Right atrium auricular region (tissue), 2 donors: ENCODE measurements at places on chromosomes 13 and 19.

- DNase-seq: no peak
- no peaks in the 10 kb centered on the region for H3K27me3 ChIP-seq
- H3K4me1 ChIP-seq: no peaks in the 10 kb centered on the region
- H3K4me3 ChIP-seq: no peak overlapping the region
These were observed 145.5 kb downstream of the FOXO1 start for GRCh38 chr13:40520916-40521315.

DNA sequence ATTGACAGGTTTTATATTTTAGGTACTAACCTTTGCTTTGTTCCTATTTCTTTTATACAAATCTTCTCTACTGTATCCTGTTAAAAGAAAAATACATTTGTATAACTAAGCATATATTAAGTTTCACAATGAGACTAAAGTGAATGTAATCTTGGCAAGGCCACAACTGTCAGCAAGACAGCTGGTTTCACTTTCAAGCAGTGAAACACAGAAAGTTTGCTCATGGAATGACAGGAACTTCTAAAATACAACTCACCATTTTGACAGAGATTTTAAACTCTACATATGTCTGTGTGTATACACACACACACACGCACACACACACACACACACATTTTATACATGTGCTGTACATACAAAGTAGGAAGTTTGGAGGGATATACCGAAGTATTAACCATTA, 53.3 kb downstream of the PARP4 start:
- H3K4me3 ChIP-seq: no peak overlapping the region
- no peak for DNase-seq
- no peaks in the 10 kb centered on the region for H3K27me3 ChIP-seq
- H3K36me3 ChIP-seq: peaks cover 27% of the 10 kb centered on the region
- H3K4me1 ChIP-seq: peaks cover 6% of the 10 kb centered on the region

DNA sequence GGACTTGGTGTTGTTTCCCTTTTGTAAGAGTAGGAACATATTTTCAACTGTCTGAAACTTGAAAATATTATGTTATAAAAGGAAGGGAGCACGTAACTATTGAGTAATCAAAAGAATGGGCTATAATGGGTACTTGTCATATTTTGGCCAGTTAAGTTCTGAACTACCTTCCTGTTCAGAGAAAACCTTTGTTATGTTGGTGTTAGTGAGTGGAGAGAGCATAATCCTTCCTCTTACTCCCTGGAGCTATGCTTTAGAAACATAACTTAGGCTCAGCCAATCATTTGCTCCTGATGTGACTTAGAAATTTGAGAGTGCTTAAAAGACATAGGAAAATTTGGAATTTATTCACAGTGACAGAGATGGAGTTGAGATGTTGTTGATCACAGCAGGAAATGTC, 482.5 kb upstream of the SPRY2 start:
- no peak for DNase-seq
- peak overlapping the region; percentile 7 for H3K27ac ChIP-seq
- no peaks in the 10 kb centered on the region for H3K4me1 ChIP-seq
- no peaks in the 10 kb centered on the region for H3K27me3 ChIP-seq
- no peaks in the 10 kb centered on the region for H3K36me3 ChIP-seq

DNA sequence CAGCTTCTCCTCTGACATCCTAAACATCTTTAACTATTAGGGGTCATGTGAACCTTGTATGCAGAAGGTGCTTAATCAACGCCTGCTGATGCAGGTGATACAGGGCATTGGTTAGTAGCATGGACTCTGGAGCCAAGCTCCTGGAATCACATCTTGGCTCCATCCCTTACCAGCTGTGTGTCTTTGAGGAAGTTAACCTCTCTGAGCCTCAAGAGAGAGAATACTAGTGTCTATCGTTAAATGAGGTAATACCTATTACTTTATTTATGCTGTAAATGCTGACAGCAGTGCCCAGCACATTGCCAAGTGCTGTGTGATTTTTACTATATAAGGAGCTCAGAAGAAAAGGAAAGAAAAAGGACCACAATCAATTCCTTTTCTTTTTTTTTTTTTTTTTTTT, 11.2 kb upstream of the SELENOW start:
- no peak overlapping the region for H3K27ac ChIP-seq
- DNase-seq: no peak
- no peaks in the 10 kb centered on the region for H3K36me3 ChIP-seq
- H3K4me1 ChIP-seq: no peaks in the 10 kb centered on the region
- no peaks in the 10 kb centered on the region for H3K27me3 ChIP-seq

DNA sequence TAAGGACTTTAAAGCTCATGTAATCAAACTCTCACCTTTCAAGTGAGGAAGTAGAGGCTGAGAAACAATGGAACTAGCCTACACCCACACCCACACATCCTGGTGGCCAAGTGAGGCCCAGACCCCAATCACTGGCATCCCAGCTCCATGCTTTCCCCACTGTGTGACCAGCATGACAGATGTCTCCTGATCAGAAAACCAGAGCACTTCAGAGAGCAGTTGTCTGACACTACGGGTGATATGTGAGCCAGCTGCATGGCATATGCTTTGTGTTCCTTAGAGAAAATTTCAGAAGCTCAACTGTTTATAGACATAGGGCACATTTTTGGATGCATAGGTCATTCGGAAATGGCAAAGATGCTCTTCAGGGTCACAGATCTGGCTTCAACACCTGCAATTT, 315.2 kb downstream of the NDFIP2 start:
- H3K4me3 ChIP-seq: no peak overlapping the region
- no peak overlapping the region for H3K27ac ChIP-seq
- no peaks in the 10 kb centered on the region for H3K27me3 ChIP-seq

GRCh38 chr13:31853643-31854326, 114.5 kb downstream of the RXFP2 start:
- peaks cover 14% of the 10 kb centered on the region for H3K4me1 ChIP-seq
- H3K27ac ChIP-seq: no peak overlapping the region
- no peak for DNase-seq
- H3K4me3 ChIP-seq: no peak overlapping the region
- no peaks in the 10 kb centered on the region for H3K36me3 ChIP-seq

DNA sequence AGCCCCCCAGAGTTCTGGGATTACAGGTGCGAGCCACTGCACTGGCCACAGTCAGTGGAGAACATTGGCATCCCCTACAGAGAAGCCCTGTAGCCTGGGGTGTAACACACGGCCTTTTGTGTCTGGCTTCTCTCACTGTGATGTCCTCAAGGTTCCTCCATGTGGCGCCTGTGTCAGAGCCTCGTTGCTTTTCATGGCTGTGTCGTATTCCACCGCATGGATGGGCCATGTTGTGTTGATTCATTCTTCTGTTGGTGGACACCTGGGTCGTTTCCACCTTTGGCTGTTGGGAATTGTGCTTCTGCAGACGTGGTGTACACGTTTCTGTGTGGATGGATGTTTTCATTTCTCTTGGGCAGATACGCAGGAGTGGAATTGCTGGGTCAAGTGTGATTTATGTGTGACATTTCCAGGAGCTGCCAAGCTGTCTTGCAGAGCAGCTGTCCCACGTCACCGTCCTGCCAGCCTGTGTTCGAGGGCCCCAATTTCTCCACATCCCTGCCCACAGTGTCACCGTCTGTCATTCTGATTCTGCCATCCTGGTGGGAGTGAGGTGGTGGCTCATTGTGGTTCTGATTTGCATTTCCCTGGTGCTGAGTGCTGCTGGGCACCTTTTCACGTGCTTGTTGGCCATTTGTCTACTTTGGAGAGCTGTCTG, 59.4 kb downstream of the KDM4B start:
- peaks cover 53% of the 10 kb centered on the region for H3K4me1 ChIP-seq
- DNase-seq: no peak
- no peaks in the 10 kb centered on the region for H3K27me3 ChIP-seq
- H3K4me3 ChIP-seq: no peak overlapping the region
- H3K36me3 ChIP-seq: peaks cover 7% of the 10 kb centered on the region

GRCh38 chr19:41261474-41262190, 2.5 kb upstream of the HNRNPUL1 start:
- peaks cover 33% of the 10 kb centered on the region for H3K36me3 ChIP-seq
- DNase-seq: no peak
- H3K4me1 ChIP-seq: peaks cover 23% of the 10 kb centered on the region
- H3K4me3 ChIP-seq: peak overlapping the region; percentile 20

- H3K36me3 ChIP-seq: no peaks in the 10 kb centered on the region
- no peak overlapping the region for H3K4me3 ChIP-seq
- no peak for DNase-seq
- H3K27me3 ChIP-seq: no peaks in the 10 kb centered on the region
- no peak overlapping the region for H3K27ac ChIP-seq
- no peaks in the 10 kb centered on the region for H3K4me1 ChIP-seq
These were observed 91.7 kb downstream of the HSPH1 start for GRCh38 chr13:31069808-31070534.

- no peak overlapping the region for H3K27ac ChIP-seq
- no peaks in the 10 kb centered on the region for H3K4me1 ChIP-seq
- H3K27me3 ChIP-seq: no peaks in the 10 kb centered on the region
- H3K36me3 ChIP-seq: no peaks in the 10 kb centered on the region
- no peak overlapping the region for H3K4me3 ChIP-seq
These were observed 168.8 kb upstream of the ZNF507 start for GRCh38 chr19:32176591-32176990.

- no peaks in the 10 kb centered on the region for H3K27me3 ChIP-seq
- peaks cover 5% of the 10 kb centered on the region for H3K4me1 ChIP-seq
- H3K27ac ChIP-seq: no peak overlapping the region
- H3K36me3 ChIP-seq: no peaks in the 10 kb centered on the region
- H3K4me3 ChIP-seq: no peak overlapping the region
- DNase-seq: no peak
These were observed 16.9 kb upstream of the GPR18 start for GRCh38 chr13:99275093-99275469.

DNA sequence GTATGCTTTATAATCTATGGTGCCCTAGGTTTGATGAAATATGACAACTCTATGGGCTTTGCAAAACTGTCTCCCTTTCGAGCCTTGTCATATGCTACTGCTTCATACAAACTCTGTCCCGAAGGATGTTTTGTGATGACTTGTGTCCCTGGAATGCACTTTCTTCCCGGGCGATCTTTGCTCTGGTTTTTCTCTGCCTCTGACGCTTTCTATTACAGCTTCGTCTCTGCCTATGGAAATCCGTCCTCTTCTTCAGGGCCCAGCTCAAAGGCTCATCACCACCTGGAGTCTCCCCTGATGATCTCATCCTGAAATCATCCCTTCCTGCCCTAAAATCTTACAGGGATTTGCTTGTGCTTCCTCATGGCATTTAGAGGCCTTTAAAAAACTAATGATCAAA, 191.5 kb upstream of the KL start:
- no peaks in the 10 kb centered on the region for H3K27me3 ChIP-seq
- H3K36me3 ChIP-seq: no peaks in the 10 kb centered on the region
- H3K4me1 ChIP-seq: no peaks in the 10 kb centered on the region
- H3K27ac ChIP-seq: no peak overlapping the region
- no peak for DNase-seq

DNA sequence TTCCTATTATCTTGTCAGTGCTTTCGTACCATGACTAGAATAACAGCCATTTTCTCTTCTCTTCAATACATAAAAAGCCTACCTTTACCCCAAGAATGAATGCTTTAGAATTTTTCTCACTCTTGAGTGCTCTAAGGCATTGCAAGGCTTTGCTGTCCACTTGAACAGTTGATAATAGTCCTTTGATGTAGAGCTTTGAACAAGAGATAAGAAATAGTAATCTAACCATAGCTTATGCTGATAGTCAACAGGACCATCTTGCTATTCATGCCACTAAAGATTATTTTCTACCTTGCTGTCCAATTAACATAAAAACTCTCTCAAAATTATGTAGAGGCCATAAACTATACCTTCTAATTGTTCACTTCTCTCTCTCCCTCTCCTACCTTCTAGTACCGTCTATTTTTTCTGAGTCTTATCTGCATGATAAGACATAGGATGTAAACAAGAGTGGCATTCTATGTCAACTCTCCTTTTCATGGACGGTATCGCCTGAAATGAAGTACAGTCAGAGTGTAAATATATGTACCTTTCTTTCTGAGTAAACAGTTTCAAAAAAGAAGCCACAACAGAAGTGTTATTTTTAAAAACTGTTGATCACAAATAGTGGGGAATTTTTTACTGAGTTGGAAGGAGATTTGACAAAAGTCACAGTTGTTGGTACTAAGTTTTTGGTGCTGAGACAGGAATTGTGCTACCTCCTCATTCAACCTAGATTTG, 297.9 kb downstream of the NDFIP2 start:
- H3K36me3 ChIP-seq: no peaks in the 10 kb centered on the region
- no peaks in the 10 kb centered on the region for H3K27me3 ChIP-seq
- H3K27ac ChIP-seq: no peak overlapping the region
- no peak overlapping the region for H3K4me3 ChIP-seq
- H3K4me1 ChIP-seq: peaks cover 26% of the 10 kb centered on the region
- DNase-seq: no peak

GRCh38 chr13:84566780-84567179, 684.5 kb upstream of the SLITRK1 start:
- no peak for DNase-seq
- no peaks in the 10 kb centered on the region for H3K27me3 ChIP-seq
- no peak overlapping the region for H3K4me3 ChIP-seq
- H3K36me3 ChIP-seq: no peaks in the 10 kb centered on the region
- no peaks in the 10 kb centered on the region for H3K4me1 ChIP-seq

- no peaks in the 10 kb centered on the region for H3K27me3 ChIP-seq
- peaks cover 27% of the 10 kb centered on the region for H3K4me1 ChIP-seq
- H3K4me3 ChIP-seq: no peak overlapping the region
- H3K27ac ChIP-seq: no peak overlapping the region
- no peak for DNase-seq
- peaks cover 21% of the 10 kb centered on the region for H3K36me3 ChIP-seq
These were observed 1.7 kb upstream of the PSMC4 start for GRCh38 chr19:39969266-39969665.

GRCh38 chr19:16849168-16849567, 20.0 kb downstream of the SIN3B start:
- no peak for DNase-seq
- no peaks in the 10 kb centered on the region for H3K4me1 ChIP-seq
- H3K36me3 ChIP-seq: peaks cover 87% of the 10 kb centered on the region
- H3K4me3 ChIP-seq: no peak overlapping the region

- no peak overlapping the region for H3K4me3 ChIP-seq
- no peaks in the 10 kb centered on the region for H3K27me3 ChIP-seq
- H3K36me3 ChIP-seq: peaks cover 43% of the 10 kb centered on the region
- H3K27ac ChIP-seq: no peak overlapping the region
- DNase-seq: no peak
These were observed 1.9 kb downstream of the TBC1D17 start for GRCh38 chr19:49879243-49879963.

- H3K4me3 ChIP-seq: no peak overlapping the region
- H3K36me3 ChIP-seq: no peaks in the 10 kb centered on the region
- no peak for DNase-seq
- no peaks in the 10 kb centered on the region for H3K4me1 ChIP-seq
- no peak overlapping the region for H3K27ac ChIP-seq
These were observed 951.1 kb upstream of the SLC10A2 start for GRCh38 chr13:104017317-104017716.
